WTC11 (cell line): ENCODE measurements at places on chromosomes 2 and 18. TPM values are rescaled to one million over a fixed set of nuclear protein-coding genes. Genes with fewer than 3 reads are reported as not detected.

DNA sequence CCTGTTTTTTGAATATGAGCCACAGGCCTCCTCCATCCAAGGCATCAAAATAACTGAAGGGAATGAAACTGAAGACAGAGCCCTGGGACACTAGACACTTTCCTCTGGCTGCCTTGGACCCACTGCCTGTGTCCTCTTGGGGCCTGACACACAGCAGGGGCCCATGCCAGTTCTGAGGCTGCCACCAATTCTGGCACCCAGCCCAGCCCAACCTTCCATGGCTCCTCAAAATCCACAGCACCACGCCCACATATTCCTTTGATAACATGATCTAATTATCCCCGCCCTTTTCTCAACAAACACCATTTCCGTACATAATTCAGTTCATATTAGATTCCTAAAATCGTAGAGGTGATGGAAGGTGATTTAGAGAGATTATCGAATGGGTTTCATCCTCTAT, 64.2 kb downstream of the EMX1 start:
- DNase-seq = no peak
- H3K36me3 ChIP-seq = no peaks in the 10 kb centered on the region; the same call in 1 of the 2 replicates

- peaks cover 45% of the 10 kb centered on the region for H3K27me3 ChIP-seq
- no peaks in the 10 kb centered on the region for H3K4me1 ChIP-seq
- no peak overlapping the region for H3K27ac ChIP-seq
- DNase-seq = peak; percentile 5
- H3K4me3 ChIP-seq = no peak overlapping the region
- peaks cover 53% of the 10 kb centered on the region for H3K36me3 ChIP-seq
Measured at GRCh38 chr18:79898952-79899608, 52.4 kb downstream of the SLC66A2 start.

DNA sequence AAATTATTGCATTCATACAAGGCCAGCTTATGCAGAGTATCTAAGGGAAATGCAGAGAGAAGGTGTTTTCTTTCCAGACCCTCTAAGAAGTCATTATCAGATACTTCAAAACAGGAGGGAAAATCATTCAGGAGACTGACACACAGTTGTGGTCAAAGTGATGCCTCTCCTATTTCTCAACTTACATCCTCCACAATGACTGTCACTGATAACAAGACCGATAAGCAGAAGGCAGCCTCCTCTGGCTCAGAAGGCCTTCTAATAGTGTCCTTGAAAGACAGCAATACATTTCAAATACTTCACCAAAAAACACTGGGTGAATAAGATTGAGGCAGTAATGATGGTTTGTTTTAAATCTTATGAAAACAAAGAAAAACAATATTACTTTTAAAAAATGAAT, 199.7 kb downstream of the PIEZO2 start:
- H3K27me3 ChIP-seq = peaks cover 4% of the 10 kb centered on the region; the same call in 1 of the 2 replicates
- DNase-seq = no peak
- peaks cover 17% of the 10 kb centered on the region for H3K4me1 ChIP-seq
- H3K36me3 ChIP-seq = peaks cover 24% of the 10 kb centered on the region
- H3K27ac ChIP-seq = 0 out of 2 replicates have a peak overlapping the region, but pooled peaks have one; percentile 6

- no peaks in the 10 kb centered on the region for H3K27me3 ChIP-seq
- H3K36me3 ChIP-seq = no peaks in the 10 kb centered on the region
- no peak overlapping the region for H3K27ac ChIP-seq
- DNase-seq = no peak
- H3K4me1 ChIP-seq = peaks cover 7% of the 10 kb centered on the region
Measured at GRCh38 chr18:12119358-12119757, 25.7 kb downstream of the ANKRD62 start.

DNA sequence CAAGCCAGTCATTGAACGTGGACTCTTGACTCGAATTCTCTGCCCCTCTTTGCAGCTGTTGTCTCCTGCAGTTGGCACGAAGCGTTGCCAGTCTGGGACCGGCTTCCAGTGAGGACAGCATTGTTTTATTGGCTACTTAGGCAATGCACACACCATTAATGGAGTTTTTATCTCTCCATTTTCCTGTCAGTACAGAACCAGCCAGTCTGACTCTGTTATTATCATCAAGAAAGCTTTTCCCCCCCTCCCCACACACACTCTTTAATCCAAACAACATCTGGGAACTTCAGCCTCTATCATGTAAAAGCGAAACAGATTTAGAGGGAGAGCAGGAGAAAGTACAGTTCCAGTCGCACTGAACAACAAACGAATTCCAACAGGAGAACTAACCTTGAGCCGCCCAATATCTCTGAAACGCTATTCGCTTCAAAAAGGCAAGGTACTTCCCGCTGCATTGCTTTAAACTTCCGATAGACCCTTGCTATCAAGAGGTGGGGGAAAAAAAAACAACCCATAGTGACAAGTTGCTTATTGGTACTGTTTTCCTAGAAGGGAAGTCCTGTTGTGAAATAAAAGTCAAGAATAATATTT, 38.2 kb downstream of the ACVR1 start:
- H3K4me1 ChIP-seq = peaks cover 68% of the 10 kb centered on the region
- DNase-seq = no peak

- no peak for DNase-seq
- H3K4me3 ChIP-seq = no peak overlapping the region
- no peak overlapping the region for H3K27ac ChIP-seq
- peaks cover 12% of the 10 kb centered on the region for H3K36me3 ChIP-seq
- H3K4me1 ChIP-seq = 0 out of 2 replicates have a peak, but pooled peaks cover 3% of the 10 kb centered on the region
Measured at GRCh38 chr2:174945601-174946260, 59.5 kb downstream of the CHN1 start.

GRCh38 chr18:378079-378478, 110.2 kb upstream of the THOC1 start:
- no peak for DNase-seq
- no peaks in the 10 kb centered on the region for H3K36me3 ChIP-seq
- peaks cover 19% of the 10 kb centered on the region for H3K4me1 ChIP-seq
- H3K4me3 ChIP-seq = no peak overlapping the region
- no peak overlapping the region for H3K27ac ChIP-seq
- peaks cover 10% of the 10 kb centered on the region; the same call in 1 of the 2 replicates for H3K27me3 ChIP-seq

DNA sequence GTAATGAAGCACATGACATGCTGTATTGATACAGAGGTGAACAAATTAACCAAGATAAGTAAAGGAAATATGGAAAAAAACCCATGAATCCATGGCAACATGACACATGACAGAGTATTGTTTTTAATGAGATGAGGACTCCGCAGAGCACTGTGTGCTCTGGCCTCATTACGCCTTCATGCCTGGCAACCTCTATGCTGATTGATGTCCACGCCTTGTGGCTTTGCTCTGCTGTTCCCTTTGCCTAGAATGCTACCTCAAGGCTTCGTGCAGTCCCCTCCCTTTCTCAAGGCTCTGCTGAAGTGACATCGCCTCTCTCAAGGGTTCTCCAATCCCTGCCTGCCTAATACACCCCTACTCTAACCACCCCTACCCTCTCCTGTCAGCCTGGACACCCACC, 8.4 kb downstream of the SIGLEC15 start:
- H3K27me3 ChIP-seq = peaks cover 37% of the 10 kb centered on the region
- H3K27ac ChIP-seq = no peak overlapping the region
- H3K4me3 ChIP-seq = no peak overlapping the region
- DNase-seq = no peak

GRCh38 chr2:165870346-165870745, 76.3 kb upstream of the GALNT3 start:
- no peak overlapping the region for H3K27ac ChIP-seq
- no peaks in the 10 kb centered on the region for H3K27me3 ChIP-seq
- H3K4me1 ChIP-seq = peaks cover 9% of the 10 kb centered on the region
- no peak overlapping the region for H3K4me3 ChIP-seq

DNA sequence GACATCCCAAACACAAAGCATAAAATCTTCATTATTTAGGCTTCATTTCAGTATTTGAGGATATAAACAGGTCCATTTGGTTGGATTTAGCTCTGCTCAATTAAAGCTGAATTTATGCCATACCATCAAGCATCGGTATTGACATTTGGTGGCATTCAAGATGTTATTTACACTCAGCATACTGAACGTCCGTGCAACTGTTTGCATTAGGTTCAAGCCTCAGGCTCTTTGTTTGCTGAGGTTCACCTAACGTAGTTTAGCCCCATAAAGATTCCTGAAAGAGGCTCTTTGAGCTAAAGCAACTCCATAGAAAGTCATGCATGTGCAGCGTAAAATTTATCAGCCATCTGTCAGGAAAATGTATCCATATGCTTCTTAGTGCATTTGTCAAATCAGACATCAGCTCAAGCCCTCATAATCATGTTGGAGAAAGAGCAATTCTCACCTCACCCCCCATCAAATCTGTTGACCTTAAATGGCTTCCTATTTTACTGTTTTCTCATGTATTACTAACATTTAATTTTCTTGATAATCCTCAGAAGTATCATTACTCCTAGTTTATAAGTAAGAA, 366.9 kb downstream of the EPHA4 start:
- H3K36me3 ChIP-seq = no peaks in the 10 kb centered on the region
- DNase-seq = no peak
- H3K4me3 ChIP-seq = no peak overlapping the region
- H3K27ac ChIP-seq = no peak overlapping the region

GRCh38 chr2:237438080-237438940, 24.3 kb upstream of the COL6A3 start:
- peaks cover 5% of the 10 kb centered on the region; the same call in 1 of the 2 replicates for H3K27me3 ChIP-seq
- peaks cover 39% of the 10 kb centered on the region for H3K4me1 ChIP-seq
- H3K27ac ChIP-seq = peak overlapping the region; percentile 81
- H3K36me3 ChIP-seq = peaks cover 8% of the 10 kb centered on the region
- peak; percentile 52 for DNase-seq
- H3K4me3 ChIP-seq = no peak overlapping the region

DNA sequence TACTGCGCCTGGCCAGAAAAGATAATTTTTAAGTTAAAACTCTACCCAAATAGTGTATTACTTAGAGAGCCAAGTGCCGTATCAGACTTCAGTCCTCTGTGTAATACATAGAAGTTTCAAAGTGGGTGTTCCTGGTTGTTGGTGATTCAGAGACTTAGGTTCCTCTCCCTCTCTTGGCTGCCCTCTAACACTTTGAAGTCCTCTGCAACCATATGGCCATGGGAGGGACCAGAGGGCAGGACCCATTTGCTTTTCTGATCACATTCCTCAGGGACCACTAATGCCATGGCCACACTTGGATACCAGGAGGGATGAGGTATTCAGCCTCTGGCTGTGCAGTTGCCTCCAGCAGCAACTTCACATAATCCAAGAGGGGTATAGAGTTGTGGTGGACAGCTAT, 131.5 kb downstream of the CAPN13 start:
- no peak for DNase-seq
- no peak overlapping the region for H3K4me3 ChIP-seq
- no peaks in the 10 kb centered on the region for H3K4me1 ChIP-seq
- H3K36me3 ChIP-seq = peaks cover 4% of the 10 kb centered on the region
- no peaks in the 10 kb centered on the region for H3K27me3 ChIP-seq

DNA sequence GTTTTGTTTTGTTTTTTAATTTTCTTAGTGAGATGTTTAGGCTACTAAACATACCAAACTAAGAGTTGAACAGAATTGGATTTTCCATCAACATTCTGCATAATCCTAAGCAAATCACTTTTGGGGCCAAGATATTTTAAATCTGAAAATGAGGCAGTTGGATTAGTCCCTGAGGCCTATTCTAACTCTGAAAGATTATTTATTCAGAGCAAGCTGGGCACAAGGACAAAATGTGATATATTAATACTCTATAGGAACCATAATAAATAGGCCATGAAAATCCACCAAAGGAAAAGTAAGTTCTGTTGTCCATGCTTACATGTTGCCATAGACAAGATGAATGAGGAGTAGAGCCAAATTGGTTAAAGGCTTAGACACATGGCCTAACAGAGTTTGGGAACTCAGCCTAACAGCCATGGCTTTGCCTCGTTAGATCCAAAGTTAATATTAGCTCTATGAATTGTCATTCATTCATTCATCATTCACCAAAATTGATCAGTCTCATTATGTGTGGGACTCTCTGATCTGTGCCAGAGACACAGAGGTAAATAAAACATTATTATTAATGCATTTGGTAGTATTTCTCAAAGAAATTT, 183.5 kb downstream of the SCG2 start:
- H3K4me1 ChIP-seq = no peaks in the 10 kb centered on the region
- no peaks in the 10 kb centered on the region for H3K36me3 ChIP-seq
- no peak overlapping the region for H3K27ac ChIP-seq
- no peaks in the 10 kb centered on the region for H3K27me3 ChIP-seq
- no peak overlapping the region for H3K4me3 ChIP-seq
- no peak for DNase-seq

DNA sequence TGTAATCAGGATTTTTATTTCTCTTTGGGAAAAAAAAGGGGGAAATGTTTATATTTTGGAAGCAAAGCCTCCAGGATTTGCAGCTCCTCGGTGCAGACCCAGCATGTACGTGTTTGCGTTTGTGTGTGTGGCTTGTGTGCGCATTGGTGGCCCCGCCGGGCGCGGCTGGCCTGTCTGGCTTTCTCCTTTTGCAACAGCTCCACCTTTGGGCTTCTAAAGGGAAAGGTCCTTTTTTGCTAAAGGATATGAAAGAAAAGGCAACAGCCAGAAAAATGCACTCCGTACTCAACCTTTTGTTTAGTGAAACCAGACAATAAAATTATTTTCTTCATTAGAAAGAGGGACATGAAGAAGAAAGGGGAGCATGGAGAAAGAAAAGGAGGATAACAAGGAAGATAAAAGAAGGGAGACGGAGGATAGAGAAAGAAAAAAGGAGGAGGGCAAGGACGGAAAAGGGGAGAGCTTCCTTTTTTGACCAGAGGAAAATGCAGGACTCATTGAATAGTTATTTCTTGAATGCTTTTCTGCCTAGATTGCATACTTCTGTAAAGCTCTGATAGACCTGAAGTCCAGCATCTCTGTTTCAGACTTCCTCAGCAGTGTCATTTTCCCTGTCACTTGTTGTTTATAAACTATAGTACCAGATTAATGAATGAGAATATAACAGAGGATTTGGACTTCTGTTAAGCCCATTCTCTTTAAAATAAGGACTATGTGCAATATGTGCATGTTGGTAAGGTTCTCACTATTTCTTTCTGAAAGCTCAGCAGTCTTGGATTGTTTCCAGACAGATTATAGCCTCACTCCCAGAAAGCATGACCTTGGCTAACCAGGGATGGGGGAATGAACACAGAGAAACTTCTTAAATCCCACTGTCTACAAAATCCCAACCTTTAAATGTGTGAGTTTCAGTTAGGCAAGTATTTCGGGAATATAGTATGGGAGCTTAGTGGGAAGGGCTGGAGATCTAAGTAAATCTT, 563.1 kb upstream of the PIK3C3 start:
- H3K36me3 ChIP-seq = no peaks in the 10 kb centered on the region
- DNase-seq = peak; percentile 72
- peak overlapping the region; percentile 90 for H3K27ac ChIP-seq
- H3K27me3 ChIP-seq = no peaks in the 10 kb centered on the region
- peaks cover 39% of the 10 kb centered on the region for H3K4me1 ChIP-seq
- H3K4me3 ChIP-seq = peak overlapping the region; percentile 60

GRCh38 chr2:43776324-43776723, 2.5 kb downstream of the DYNC2LI1 start:
- H3K27me3 ChIP-seq = no peaks in the 10 kb centered on the region
- DNase-seq = no peak
- H3K36me3 ChIP-seq = no peaks in the 10 kb centered on the region
- peaks cover 8% of the 10 kb centered on the region for H3K4me1 ChIP-seq
- H3K4me3 ChIP-seq = no peak overlapping the region

GRCh38 chr18:26301681-26302080, 75.4 kb downstream of the TAF4B start:
- H3K4me1 ChIP-seq = peaks cover 13% of the 10 kb centered on the region
- peaks cover 6% of the 10 kb centered on the region; the same call in 1 of the 2 replicates for H3K36me3 ChIP-seq
- no peaks in the 10 kb centered on the region for H3K27me3 ChIP-seq
- no peak overlapping the region for H3K4me3 ChIP-seq
- H3K27ac ChIP-seq = no peak overlapping the region
- no peak for DNase-seq

IHH gene
- 0.11 TPM in 1 of 3 replicates, not detected in the others for total RNA-seq

TBR1 gene
- total RNA-seq = not detected in 3 replicates

DCDC2C gene
- not detected in 3 replicates for total RNA-seq

LCT gene
- total RNA-seq = 0.02 TPM in 1 of 3 replicates, not detected in the others

KCNG2 gene
- total RNA-seq = 0.34 to 0.62 TPM (median 0.50 TPM) in 3 replicates

POMC gene
- total RNA-seq = 3.2 to 4.4 TPM (median 3.7 TPM) in 3 replicates

GORASP2 gene
- 77.8 to 102 TPM (median 79.2 TPM) in 3 replicates for total RNA-seq

VAMP8 gene
- total RNA-seq = 48.8 to 55.4 TPM (median 52.0 TPM) in 3 replicates

C1GALT1C1L gene
- 0.16 to 0.46 TPM (median 0.44 TPM) in 3 replicates for total RNA-seq

IFIH1 gene
- total RNA-seq = 1.3 to 2.3 TPM (median 2.1 TPM) in 3 replicates
